ENCODE measurements at places on chromosomes 16 and 17.

GRCh38 chr17:73432624-73433190 is 120.9 kb upstream of the CDC42EP4 start:
- no peak for DNase-seq

- DNase-seq = peak; percentile 64
Observed at GRCh38 chr17:42276609-42277341, 584 bp upstream of the STAT5B start.

GRCh38 chr17:68588362-68588761 is 12.8 kb downstream of the FAM20A start:
- DNase-seq = no peak

DNA sequence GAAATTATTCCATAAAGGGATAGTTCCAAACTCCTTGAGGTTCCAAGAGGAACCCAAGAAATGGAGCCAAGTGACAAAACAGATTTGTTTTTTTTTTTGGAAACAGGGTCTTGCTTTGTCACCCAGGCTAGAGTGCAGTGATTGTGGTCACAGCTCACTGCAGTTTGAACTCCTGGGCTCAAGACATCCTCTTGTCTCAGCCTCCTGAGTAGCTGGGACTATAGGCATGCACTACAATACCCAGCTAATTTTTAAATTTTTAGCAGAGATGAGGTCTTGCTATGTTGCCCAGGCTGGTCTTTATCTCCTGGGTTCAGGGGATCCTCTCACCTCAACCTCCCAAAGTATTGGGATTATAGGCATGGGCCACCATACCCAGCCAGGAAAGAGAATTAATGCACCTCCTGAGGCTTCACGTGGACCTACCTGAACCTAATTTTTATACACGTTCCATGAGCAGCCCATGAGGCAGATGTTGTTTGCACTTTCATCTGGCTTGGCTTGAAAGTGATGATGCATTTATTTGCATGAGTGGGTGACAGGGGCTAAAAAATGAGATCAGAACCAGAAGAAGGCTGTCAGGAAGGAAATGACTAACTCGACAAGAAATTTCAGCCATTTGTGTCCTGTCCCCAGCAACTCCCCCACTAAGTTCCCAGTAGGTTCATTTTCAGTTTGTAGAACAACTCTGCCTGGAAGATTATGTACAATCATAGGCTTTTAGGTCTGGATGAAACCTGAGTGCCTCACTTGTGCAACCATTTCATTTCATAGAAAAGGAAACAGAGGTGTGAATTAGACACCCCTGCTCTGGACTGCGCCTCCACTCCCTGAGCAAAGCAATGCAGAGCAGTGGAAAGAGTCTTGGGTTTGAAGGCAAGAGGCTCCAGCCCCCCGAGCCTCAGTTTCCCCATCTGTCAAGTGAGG is 10.3 kb upstream of the IRF8 start:
- no peak for DNase-seq

All from thoracic aorta (tissue), 2 donors.